ENCODE measurements at places on chromosomes 4 and X.

DNA sequence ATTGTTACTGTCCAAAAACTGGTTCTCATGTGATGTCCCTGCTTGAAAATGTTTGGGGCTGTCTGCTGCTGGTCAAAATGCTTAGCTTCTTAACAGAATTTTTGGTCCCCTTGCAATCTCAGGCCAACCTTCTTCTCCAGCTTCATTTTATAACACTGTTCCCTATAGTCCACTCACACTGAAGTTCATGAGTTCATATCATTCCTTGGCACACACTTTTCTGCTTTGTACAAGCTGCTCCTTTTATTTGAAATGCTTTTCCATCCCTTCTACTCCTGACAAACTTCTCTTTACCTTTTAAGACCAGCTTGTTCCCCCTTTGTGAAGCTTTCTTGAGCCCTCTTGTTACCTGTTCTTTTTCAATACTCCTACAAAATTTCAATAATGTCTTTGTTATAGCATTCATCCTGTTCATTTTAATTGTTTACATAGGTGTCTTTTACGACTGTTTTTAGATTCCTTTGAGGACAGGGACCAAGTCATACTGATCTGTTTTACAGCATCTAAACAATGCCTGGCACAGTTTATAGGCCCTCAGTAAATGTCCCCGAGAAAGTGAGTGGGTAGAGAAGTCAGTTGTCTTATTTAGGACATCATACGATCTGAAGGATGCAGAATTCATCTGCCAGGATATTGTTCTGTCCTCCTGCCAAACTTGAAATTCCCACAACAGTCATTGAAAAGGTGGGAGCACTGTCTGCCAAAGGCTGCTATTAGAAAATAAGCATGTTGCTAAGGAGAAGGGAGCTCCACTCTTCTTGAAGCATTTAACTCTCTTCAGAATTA lies 134.4 kb upstream of the BMPR1B start:
- no peak for DNase-seq

DNA sequence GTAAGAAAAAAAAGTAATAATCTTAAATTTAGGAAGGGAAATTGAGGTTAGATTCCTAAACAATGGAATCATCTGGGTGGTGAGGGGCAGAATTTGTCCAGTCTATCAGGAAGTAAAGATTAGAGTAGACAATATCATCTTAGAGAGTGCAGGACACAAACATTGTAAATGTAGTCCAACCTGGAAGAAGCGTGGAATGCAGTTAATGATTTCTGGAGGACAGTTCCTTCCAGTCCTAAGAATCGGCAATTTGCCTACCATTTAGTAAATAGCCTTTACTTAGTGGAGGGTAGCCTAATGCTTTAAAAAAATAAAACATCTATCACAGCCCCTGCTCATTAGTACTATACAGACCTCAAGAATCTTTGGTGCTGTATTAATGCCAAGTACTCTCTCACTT lies 147.5 kb upstream of the TTC29 start:
- no peak for DNase-seq

- DNase-seq = no peak
These were observed 17.7 kb downstream of the MRFAP1 start for GRCh38 chr4:6658209-6658595.

DNA sequence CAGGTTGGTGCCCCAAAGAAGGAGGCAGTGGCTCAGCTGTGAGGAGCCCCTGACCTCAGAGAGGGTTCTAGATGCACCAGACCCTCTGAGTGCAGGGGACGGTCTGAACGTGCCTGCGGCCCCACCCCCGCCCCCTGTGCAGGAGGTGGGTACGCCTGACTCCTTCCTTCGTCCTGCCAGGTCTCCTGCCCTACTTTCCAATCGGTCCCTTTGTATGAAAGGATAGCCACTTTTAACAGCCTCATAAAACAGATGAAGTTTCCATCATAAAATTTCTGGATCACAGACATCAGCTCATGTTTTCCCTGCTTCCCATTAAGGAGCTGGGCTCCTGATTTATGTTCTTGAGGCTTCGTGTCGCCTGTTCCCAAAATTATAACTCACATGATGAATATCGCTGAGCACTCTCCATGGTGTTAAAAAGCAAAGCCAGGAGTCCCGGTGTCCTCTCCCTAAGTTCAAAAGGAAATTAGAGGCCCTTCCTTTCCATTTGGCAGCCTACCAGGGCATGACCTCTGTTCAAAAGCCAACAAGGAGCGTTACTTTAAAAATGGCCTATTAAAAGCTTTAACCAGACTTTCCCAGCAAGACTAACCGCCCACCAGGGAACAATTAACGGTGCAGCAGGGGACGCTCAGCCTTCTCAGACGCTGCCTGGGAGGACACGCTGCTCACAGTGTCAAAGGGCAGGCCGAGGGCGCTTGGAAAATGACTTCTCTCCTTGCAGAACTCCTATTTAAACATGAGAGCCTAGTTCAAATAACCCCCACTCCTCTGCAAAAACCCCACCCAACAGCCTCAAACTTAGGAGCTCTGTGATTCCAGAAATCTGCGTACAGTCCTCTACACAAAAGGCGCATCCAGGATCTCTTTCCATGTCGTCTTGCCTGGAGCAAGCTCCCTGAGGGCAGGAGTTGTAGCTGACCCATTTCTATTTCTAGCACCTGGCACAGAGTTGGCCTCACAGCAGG lies 181.9 kb downstream of the AFAP1 start:
- no peak for DNase-seq

DNA sequence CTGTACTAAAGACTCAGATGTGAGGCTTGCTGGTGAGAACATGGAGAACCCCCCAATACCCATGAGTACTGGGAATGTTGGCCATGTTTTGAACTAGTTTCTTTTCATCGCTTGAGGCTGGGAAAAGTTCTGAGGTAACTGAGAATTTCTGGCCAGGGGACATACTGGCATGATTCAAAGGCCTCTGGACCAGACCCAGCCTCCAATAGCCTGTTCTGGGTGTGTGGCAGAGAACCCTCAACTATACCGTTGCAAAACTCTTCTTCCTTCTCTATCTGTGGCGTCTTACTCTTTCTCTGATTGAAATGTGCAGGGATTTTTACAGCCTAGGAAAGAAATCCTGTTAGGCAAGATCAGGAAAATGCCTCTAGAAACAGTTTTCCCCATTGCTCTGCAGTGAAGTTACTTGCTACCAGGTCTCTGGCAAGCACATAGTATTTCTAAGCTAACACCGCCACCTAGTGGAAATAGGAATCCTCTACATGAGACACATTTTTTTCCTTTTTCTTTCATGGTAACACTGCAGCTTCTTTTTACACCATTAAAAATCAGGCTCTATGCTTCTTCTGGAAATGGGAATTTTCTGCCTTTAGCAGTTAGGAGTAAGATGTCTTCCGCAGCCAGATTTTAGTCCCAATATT lies 170.7 kb upstream of the ZCCHC13 start:
- peak; percentile 32 for DNase-seq

DNA sequence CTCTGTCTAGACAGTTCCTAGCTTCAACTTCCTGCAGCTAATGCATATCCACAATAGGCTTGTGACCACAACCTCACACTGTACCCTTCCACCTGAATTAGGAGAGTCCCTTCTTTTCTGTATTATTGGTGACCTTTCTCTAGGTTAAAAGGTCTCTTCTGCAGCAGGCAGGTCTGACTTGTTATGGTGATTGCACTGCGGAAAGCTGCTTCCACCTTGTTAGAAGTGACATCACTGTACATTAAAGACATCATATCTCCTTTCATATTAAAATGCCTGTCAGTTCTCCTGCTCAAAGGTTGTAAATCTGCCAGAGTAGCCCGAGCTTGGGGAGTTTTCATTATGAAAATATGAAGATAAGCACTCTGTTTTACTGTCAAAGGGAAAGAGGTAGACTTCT lies 21.5 kb upstream of the LSM6 start:
- no peak for DNase-seq

DNA sequence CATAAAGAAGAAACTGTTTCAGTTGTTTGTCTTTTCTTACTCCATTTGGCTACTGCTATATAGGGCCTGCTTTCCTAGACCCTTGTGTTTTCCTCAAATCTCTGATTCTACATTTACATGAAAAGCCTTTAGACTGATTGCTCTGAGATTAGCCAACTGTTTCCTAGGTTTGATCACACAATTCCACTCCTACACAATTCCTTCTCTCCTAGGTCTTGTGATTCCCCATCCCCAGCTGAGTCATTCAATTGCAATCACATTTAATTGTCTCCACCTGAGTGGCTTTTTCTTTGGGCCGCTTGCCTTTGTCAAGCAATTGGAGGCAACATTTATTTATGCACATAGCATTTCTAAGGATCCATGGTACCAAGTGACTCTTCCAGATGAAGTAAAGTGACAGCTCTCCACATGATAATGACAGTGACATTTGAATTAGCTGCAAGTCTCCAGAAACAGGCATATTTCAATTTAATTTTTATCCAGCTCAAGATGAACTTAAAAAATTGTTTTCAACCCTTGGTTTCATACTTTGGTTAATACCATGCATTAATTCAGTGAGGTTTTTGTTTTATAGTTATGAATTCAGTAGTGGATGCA lies 35.8 kb downstream of the ATXN3L start:
- no peak for DNase-seq

DNA sequence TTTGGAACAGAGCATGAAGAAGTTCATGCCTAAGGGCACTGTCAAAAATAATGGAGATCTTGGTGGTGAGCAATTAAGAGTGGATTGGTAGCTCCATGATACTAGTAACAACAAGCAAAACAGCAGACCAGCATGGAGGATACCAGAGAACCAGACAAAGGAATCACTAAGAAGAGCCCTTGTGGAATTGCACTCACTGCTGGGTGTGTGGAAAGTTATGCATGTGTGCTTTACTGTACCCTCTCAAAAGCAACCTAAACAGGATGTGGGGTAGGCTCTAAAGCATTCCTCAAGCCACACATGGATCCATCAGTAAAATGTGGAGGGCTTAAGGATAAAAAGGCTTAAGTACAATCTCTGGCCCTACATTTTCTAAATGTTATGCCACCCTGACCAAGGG lies 69.5 kb downstream of the AR start:
- DNase-seq = no peak

DNA sequence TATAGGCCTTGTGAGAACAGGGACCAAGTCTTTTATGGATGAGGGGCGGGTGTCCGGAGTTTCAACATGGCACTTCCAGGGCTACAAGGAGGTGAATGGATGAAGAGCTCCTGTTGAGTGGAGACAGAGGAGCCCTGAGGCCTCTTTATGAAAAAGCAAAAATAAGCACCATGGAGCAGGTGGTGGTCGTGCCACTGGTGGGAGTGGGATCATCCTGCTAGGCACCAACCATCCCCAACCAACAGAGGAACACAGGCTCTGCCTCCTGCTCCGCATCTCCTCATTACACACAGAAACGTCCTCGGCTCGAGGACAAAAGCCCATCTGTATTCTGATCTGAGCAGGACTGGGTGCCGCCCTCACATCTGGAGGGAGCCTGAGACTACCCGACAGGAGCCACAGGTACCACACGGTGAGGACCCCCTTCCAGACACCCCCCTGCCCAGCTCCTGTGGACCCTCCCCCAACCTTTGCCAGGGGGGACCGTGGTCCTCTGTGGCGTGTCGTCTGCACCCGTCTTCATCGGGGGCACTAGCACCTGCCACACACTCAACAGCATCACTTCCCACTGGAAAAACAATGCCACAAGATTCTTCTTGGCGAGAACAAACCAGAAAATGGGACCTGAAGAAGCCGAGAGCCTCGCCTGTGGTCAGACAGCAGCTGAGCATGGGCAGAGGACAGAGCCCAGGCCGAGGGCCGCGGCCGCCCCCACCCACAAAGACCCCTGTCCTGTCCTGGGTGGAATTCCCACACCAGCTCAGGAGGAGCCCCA lies 3.9 kb upstream of the PDE6B start:
- DNase-seq = no peak

GRCh38 chrX:47846040-47846439 lies 9.3 kb downstream of the ZNF81 start:
- no peak for DNase-seq

DNA sequence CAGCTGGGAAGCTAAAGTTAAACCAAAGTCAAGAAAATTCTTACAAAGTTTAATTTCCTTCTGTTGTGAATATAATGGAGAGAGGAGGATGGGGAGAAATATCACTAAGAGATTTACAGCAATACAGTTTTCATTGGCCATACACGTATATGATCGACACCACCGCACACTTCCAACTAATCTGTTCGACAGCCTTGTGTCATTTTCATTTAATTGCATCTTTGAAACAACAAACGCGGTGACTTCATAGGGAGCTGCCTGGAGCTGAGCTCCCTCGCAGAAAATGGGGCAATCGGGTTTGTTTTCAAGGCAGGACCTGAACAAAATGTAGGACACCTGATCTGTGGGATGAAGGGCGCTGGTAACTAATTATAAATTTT lies 1.3 kb downstream of the PTPN13 start:
- DNase-seq = peak; percentile 42

GRCh38 chr4:86359944-86360478 lies at the start of gene MAPK10:
MAPK10 (minus strand) TSS chr4:86360053.
- DNase-seq = peak; percentile 89

DNA sequence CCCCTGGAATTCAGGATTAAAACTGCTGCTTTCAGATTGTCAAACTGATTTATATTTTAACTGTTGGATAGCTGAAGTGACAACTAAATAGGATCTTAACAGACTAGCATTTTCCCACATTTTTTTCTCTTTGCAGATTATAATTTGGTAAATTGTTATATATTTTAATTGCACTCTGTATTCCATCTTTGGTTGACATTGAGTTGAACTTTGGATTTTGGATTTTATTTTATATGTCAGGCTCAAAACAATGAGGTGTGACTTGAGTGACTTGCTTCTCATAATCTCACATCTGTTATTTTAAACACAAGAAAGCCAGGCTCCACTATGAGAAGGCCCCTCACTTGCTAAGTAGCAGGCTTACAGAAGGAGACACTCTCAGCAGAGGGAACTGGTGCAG lies 38.1 kb downstream of the NAA11 start:
- DNase-seq = no peak

DNA sequence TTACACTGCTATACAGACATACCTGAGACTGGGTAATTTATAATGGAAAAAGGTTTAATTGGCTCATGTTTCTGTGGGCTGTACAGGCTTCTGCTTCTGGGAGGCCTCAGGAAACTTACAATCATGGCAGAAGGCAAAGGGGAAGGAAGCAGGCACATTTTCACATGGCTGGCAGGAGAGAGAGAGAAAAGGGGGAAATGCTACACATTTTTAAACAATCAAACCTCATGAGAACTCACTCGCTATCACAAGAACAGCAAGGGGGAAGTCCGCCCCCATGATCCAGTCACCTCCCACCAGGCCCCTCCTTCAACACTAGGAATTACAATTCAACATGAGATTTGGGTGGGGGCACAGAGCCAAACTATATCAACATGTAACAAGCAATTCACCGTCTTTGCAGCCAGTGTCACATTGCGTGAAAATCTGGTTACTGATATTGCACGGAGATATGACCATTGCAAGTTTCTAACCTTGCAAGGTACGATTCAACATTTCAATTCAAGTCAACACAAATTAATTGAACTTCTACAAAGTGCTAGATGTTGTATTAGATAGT lies 61.7 kb upstream of the RELL1 start:
- DNase-seq = no peak

- no peak for DNase-seq
These were observed 151.0 kb upstream of the DKK2 start for GRCh38 chr4:107187091-107187490.

Measured in NCI-H510A treated with DMSO at 0.1 percent for 48 hours (cell line).